H54 (cell line): ENCODE measurements at places on chromosomes 5 and 9.

DNA sequence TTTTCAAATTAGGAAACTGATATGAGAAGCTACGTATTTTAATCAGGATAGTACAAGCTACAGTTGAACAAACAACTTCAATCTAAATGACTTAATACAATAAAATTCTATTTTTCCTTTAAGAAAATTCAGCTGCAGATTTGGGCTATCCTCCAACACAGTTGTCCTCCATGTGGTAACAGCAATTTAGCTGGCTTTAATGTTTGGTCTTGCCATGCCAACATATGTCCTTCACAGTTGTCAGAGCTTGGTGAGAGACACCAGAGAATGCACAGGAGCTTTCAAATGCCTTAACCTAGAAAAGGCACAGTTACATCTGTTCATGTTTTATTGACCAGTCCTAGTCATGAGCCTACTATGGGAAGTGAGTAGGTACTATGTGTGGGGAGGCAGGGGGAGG, 10.8 kb downstream of the FAM174A start:
- DNase-seq = no peak

GRCh38 chr9:131091352-131091992, 4.9 kb upstream of the AIF1L start:
- no peak for DNase-seq

DNA sequence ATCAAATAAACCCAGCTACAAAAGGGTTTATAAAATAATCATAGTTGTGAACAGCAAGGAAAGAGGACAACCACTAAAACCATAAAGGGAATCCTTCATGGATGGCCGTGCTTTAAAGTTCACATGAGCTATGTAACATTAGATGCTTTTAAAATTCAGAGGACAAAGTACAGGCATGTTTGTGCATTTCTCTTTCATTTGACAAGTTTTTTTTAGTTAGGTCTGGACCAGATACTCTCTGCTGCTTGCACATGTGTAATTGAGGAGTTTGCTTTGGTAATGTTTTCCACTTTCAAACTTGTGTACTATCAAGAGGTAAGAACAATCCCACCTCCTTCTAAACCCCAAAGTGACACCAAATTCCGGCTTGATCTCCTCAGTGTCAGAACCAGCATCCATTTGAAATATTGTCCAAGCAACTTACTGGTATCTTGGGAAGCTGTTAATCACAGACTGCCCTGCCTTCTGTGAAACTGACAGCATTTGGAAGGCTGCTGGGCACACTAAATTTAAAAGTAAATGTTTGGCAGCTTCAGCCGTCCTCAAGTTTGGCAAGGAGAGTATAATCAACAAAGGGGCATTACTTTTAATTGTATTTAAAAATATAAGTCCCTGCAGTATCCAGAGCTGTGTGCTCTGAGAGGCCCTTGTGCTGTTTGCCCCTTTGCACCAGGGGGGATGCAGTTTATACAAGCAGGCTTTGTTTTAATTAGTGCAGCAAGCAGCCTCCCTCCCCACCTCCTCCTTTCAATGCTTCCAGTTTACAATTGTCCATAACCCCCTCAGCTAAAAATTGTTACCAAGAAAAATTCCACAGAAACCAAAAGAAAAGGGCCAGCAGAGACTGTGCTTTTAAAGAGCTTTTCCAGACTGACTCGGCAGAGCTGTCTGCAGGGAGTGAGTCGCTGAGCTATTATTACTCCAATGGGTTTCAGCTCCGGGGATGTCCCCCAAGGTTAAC, 328.3 kb upstream of the MPDZ start:
- DNase-seq = no peak

DNA sequence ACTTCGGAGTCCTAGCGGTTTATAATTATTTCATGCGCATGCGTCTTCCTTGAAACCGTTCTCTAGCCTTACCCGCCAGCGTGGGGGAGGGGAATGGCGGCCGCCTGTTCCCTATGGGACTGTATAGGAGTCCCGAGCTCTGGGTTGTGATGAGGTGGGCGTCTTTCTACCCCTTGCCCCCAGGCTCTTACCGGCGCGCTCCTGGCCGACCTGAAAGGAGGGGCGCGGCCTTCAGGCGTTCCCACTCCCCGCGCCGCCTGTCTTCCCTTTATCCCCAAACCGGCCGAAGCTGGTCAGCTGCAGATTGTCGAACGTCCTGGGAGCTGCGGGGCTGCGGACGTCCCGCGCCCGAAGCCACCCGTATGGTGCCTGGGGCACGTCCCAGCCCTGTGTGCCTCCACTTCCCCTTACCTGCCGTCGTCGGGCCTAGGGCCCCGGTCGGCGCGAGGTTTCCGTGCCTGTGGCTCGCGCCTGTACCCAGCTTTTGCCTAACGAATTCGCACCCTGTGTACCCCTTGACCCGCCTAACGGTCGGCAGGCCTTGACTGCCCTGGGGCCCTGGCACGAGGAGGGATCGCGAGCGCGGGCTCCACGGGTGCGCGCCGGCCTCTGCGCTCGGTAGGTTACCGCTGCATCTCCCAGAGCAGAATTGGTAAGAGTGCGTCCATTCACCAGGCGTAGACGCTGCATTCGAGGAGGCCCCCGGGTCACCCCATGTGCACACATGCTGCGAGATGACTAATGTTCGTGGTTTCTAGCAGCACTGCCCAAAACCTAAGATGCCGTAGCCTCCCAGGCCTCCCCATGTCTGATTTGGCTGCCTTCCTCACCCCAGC, 653 bp upstream of the HNRNPH1 start:
- peak; percentile 99 for DNase-seq

GRCh38 chr9:36192196-36192595, 1.5 kb downstream of the CLTA start:
- no peak for DNase-seq

DNA sequence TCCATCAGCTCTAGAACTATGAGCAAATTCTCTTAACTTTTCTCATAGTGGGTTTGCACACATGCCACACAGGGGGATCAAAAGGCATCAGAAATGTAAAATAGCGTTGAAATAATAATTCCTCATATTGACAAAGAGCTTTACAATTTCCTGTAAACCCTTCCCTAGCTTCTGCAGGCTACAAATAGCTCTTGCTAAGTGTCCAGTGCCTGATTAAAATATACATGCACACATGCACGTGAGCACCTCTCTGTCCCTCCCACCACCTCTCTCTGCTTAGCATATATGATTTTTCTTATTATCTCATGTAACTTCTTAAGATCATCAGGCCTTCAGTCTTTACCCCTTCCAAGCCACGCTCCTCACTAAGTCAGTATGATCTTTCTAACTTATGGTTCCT, 13.7 kb upstream of the PPP2R2B start:
- DNase-seq = no peak

- DNase-seq = no peak
These were observed 753.3 kb upstream of the ZNF608 start for GRCh38 chr5:125499636-125500332.

DNA sequence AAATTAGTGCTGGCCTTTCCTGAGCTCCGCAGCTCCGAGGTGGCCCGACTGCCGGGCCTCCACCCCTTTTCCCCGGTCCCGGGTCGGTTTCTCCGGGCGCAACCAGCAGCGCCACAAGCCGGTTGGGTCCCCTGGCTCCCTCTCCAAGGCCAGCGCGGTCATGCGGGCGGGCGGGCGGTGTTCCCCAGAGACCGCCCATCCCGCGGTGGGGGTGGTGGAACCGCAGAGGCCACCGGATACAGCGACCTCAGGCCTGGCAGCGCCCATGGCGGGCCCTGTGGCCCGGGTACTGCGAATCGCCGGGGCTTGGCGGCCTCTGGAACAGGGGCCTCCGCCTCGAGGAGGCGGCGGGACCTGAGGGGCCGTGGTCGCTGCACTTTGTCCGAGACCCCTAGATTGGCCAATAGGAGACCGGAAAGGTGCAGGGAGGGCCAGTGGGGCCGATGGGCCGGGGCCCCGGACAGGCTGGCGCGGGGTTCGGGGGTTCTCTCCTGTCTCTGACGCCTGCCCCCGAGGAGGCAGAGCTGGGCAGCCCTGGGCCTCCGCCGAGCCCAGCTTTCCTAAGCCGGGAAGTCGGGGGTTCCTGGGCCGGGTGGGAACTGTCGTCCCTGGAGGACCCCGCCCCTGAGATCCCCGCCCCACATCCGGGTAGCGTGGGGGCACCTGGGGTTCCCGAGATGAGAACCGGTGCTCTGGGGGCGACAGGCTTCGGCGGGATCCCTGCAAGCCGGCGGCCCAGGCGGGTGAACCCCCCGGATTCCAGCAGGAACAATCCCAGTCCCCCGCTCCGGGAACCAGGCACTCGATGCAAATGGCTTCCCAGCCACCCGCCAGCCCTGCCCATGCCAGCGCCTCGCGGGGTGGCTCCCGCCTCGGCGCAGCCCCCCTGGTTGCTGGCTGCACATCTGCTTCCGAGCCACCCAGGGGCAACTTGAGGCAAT, 293.9 kb downstream of the ZSWIM6 start:
- DNase-seq = no peak

DNA sequence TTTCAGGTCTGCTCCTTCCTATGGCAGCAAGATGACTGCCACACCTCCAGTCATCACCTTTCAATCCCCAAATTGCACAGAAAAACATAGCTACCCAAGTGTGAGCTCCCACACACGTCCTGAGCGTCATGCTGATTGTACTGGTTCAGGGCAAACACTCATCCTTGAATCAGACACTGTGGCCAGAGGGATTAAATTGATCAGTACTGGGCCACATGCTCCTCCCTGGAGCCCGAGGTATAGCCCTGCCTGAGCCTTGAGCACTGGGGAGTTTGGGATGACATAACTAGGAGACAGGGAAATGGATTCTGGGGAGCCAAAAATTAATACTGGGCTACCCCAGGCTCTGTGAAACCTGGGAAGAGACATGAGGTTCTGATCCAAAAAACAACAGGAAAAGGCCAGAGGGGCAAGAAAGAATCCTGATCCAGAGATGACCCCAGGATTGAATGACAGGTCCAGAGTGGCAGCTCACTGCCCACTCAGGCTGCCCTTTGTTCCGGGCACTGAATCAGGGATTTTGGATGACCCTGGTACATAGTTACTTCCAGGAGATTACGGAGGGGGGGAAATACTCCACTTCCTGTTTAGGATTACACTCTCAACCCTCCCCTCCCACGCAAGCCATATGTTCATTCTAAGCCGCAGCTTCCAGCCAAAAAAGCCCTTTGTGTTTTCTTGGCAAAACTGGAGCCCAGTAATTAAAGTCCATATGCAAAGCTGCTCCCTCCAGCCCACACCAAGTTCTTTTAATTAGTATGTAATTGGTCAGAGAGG, 141.6 kb upstream of the SPRY4 start:
- no peak for DNase-seq

DNA sequence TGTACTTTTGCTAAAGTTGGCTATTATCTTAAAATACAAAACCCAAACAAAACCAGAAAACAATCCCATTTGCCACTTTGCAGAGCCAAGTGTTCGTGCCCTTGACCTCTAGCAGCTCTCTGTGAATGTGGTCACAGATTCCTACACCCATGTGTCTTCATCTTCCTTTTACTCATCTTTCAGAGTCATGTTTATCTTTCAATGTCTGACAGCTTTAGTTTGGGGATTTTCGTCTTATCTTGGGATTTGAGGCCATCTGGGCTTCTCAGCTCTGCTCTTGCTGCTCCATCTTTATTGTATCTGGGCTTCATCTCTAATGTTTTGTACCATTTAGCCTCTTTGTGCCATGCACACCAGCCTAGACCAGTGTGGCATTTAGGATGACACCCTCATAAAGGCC, 81.0 kb downstream of the DAPK1 start:
- no peak for DNase-seq

DNA sequence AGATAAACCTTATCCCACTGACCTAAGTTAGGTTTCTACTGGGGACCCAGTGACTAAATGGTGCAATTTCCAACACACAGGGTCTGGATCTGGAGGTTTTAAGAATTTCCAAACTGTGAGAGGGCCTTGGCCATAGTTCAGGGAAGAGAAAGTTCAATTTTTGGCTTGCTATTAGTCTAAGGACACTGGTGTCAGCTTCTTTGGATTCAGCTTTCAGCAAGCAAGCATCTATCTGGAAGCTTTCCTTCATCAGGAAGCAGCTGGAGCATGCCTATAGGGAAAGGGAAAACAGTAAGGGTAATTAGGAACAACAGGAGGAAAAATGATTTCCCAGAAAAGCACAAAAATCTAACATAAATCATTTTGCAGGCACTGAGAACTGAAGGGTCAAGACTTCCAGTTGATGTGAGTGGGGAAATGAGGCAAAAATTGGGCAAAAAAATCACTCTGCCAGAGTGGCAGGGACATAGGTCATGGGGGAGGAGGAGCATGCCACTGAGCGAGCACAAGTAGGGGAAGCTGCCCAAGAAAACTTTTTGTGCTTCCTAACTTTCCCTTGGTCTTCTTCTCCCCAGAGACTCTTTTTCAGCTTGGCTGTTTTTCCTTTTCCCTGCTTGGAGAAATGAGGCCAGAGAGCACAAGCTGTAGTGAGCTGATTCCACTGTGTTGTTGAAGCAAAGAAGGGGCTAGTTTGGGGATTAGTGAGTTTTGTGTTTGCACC, 299.6 kb downstream of the FGF10 start:
- DNase-seq = no peak

DNA sequence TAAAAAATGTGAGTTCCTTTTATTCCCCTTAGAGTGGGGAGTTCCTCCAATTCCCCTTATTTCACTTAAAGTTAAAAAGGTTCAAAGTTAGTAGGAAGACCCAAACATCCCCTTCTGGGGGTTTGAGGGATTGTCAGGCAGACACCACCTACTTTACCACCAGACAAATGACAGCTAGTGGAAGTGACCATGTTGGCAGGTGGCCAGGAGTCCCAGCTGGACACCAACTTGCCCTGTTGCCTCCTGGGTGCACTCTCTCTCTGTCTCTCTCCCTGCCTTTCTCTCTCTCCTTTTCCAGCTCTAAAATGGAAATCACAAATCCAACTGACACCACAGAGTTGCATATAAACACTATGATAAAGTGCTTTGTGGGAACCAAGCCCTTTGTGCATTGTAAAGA, 307.7 kb upstream of the TLE4 start:
- no peak for DNase-seq
